ENCODE measurements at places on chromosomes 7 and 10.

DNA sequence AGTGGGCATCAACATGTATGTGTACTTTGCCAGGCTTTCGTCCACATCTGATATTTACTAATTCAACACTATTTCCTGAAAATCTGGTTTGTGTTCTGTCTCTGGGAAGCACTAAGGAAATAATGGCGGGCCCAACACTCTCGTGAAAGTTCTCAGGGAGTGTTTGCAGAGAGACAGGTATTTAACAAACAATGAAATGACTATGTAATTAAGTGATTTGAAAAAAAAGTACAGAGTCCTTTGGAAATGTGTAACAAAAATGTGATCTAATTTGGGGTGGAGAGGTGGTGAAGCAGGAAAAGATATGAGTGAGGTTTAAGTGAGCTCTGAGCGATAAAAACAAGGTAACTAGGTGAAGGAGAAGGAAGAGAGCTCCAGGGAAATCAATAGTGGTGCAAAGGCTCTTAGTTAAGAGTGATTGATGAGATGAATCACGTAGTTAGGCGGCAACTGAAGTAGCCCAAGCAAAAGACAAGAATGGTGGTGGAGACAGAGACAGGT is 95.3 kb upstream of the DNAJB12 start:
- no peak for DNase-seq

- DNase-seq, result no peak
Observed at GRCh38 chr7:88291398-88292173, 15.1 kb downstream of the STEAP4 start.

DNA sequence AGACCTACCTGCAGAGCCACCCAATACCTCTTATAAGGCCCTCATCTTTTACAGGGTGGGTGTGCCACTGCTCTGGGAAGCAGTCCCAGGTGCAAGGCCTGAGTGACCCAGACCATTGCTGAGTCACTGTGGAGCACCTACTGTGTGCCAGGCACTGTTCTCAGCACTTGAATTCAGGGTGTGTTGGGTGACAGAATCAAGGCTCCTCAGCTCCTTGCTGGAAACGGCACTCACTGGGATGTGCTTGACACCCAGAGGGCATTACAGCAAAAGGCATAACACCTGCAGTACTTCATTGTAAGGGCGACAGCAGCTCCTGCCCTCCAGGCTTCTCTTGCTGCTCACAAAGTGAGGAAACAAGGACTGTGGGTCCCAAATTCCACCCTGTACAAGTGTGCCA is 7.1 kb downstream of the CAMK2B start:
- no peak for DNase-seq

DNA sequence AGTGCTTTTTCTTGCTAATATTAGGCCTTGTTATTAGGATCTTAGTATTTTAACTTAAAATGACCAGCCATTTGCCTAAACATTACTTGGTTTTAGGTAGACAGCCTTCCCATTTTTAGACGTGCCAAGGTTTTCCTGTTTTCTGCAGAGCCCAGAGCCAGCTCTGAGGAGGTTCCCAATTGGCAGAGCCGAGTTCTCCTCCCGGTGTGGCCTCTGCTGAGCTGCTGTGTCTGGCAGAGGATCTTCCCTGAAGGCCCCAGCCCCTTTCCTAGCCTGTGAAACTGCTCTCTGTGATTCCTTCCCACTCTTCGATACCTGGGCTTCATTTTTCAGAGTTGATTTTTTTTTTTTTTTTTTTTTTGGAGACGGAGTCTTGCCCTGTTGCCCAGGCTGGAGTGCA is 91.4 kb downstream of the EEPD1 start:
- no peak for DNase-seq

- no peak for DNase-seq
Observed at GRCh38 chr10:71494476-71494875, 97.8 kb downstream of the CDH23 start.

All from pancreas (tissue), 10 donors.